ENCODE measurements at places on chromosomes 1 and 21.

DNA sequence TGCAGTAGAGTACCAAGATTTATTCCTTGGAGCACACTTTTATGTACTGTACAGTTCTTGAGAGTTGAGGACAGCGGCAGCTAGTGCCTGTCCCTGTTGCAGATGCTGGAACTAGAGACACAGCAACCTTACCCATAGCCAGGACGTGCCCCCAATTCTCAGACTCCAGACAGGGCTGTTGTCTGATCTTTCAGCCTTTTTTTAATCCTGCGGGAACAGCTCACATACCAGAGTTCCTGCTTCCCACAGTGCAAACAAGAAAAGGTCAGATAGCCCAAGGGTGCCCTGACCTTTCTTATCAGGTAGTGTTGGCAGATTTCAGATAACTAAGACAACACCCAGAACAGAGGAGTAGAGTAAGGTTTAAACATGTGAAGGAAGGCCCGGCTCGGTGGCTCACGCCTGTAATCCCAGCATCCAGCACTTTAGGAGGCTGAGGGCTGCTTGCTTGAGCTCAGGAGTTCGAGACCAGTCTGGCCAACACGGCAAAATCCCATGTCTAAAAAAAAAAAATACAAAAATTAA lies 78.5 kb downstream of the DOP1B start:
- no peak for DNase-seq

GRCh38 chr1:153779781-153780541 lies 4.8 kb downstream of the SLC27A3 start:
- no peak for DNase-seq

DNA sequence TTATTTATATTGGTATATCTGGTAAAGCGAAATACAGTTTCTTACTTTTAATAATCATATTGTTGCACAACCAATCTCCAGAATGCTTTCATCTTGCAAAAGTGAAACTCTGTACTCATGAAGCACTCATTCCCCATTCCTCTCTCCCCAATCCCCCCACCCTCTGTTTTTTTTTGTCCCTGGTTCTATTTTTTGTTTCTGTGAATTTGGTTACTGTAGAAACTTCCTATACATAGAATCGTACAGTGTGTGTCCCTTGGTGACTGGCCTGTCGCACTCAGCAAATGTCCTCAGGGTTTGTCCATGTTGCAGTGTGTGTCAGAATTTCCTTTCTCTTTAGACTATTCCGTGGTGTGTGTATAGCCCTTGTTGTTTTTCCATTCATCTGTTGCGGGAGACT lies 7.9 kb upstream of the NLRP3 start:
- DNase-seq: no peak

DNA sequence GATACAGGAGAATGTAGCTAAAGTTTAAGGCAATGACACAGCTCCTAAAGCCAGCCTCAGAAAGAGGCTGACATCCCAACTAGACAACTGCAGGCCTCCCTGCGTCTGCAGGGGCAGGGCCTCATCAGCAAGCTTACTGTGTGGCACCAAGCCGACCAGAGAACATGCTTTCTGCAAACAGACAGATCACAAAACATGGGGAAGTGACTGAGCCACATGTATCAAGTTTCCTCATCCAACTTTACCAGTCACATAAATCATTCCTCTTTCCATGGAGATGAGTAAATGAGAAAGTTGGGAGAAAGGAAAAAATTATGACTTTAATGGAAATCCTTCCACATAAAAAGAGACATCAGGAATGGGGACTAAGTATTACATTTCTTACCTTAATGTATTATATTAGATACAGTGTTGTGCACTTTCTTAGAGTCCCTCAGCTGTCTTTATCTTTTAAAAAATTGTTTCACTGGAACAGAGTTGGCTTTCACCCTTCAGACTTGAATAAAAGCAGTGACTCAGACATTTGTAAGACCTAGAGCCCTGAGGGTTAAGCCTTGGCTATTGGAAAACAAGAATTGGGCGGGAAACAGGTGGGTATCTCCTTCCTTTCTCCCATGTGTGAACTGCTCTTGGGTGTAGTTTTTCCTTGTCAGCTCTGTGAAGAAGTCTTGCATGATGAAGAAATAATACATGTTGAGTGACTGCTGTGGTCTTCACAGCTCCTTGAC lies 305.7 kb upstream of the SNX7 start:
- no peak for DNase-seq

GRCh38 chr1:182441719-182442118 lies 8.2 kb upstream of the RGSL1 start:
- DNase-seq: no peak

DNA sequence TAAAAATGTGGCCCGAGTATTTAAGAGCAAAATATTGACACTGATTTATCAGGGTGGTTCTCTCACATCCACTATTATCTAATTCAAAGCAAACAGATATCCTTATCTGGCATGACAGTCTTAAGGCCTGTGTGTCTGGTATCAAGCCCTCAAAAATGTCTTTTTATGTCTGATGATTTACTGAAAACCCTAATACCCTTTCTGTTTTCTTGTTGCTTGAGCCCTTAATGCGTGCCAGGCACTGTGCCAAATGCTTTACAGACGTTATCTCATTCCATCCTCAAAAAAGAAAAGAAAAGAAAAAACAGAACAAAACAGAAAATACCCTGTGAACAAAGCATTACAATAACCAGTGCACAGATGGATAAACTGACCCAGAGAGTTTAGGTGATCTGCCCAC lies 5.7 kb downstream of the DUSP23 start:
- no peak for DNase-seq

DNA sequence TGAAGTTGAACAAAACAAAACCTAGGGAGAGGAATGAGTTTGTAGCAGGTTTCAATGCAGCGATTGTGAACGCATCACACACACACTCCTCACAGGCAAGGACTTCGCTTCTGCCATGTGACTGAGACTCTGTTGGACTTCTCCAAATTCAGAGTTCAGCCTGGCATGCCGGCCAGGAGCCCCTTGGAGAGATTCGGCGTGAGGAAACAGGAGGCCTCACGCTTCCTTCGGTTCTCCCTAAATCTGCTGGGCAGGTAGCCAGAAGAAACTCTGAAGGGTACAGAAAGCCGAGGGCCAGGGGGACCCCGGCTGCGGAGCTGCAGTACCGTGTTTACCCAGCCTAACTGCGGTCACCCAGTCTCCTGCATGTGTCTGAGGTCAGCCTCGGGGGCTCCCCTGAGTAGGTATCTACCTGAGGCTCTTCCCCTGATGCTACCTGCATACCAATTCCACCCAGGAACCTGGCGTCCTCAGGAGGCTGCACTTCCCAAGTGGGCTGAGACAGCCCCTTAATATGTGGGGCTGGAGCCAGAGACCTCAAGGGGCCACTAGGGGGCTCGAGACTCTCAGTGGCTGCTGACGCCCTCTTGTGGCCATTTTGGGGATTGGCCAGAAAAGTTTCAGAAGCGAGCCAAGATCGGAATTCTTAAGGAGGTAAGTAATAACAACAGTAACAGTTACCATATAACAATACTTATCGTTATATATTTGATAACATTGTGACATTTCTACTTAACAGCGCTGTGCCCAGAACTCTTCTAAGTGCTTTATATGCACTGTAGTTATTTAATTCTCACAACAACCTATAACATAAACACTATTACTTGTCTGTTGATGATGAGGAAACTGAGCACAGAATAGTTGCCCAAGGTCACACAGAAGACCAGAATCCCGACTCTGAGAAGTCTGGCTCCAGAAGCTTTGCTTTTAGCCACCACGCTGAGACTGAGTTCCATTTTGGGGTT lies 2.7 kb upstream of the ANXA9 start:
- DNase-seq: peak; percentile 81

DNA sequence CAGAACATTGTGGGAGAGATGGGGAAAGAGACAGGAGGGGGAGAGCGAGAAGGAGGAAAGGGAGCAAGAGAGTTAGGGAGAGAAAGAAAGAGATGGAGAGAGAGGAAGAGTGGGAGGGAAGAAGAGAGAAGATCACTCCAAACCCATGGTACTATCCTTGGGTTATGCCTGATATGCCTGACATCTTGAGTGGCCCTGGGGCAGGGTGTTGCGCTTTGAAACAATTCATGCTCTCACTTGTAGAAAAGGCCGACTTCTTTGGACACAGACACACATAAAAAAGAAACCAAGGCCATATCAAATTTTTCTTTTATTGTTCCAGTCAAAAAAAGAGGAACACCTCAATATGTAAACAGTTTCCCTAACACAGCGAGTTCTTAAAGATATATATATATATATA lies 240.5 kb downstream of the DYRK1A start:
- no peak for DNase-seq

- DNase-seq: no peak
These were observed 164.1 kb downstream of the USP25 start for GRCh38 chr21:15893902-15894301.

DNA sequence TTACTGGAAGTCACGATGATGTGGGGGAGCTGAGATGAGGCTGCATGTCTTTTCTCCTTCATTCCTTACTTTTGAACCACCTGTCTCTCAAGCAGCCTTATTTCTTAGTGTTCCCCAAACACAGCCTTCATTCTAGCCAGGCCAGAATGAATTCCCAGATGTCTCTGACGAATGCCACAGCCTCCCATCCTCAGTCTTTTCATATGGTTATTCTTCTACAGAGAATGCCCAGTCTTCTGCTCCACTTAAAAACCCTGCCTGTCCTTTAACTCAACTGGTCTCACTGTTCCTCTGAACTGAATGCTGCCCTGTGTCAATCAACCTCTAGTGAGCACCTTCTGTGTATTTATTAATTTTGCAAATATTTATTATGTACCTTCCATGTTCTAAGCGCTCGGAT lies 156.2 kb downstream of the PLA2G4A start:
- DNase-seq: no peak

GRCh38 chr1:198939956-198940355 lies 301.1 kb downstream of the PTPRC start:
- DNase-seq: no peak

DNA sequence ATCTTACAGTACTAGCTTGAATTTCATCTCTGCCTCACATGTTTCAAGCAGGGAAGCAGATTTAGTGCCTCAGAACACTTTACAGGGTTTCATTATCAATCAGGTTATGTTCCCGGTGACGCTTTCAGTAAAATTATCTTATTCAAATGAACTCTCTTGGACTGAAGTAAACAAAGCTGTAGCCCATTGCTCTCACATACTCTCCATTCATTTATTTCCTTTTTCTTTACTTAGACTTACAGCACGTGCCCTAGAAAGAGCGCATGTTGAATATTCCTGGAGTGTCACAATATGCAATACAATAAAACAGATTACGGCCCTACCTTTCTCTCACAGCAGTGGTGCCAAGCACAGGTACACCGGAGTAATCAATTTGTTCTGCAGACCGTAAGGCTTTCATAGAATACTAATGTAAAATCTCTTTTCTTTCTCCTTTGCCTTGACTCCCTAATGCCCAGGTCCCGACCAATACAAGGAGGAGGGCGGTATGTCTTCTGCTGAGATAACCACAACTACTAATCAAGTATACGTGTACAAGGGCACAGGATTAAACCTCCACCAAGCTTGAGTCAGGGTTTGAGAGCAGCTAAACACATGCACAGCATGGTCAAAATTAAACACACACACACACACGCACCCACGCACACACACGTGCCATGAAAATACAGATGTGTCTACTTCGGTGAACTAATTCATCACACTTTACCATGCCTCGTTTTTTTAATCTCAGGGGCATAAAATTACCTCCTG lies 62.8 kb downstream of the NRIP1 start:
- no peak for DNase-seq

DNA sequence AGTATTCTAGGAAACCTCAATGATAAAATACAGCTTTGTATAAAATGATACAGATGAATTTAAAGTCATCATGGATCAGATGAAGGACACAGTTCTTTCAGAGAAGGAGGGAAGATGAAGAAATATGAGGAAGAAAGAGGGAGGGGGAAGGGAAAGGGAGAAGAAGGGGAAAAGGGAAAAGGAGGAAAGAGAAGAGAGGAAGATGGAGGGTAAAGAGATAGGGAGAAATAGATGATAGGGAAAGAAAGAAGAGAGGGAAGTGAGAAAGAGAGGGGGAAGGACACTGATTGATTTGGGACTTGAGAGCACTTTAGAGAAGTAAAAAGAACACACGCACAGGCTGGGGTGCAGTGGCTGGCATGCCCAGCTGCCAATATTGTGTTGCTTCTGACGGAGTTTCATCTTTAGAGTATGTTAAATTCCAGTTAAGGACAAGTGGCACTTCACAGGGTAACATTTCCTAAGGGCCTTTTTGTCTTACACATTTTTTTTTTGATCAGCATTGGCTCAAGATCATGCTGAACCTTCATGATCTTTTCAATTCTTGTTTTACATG lies 235.9 kb upstream of the DMRTA2 start:
- DNase-seq: no peak

GRCh38 chr1:27556781-27557595 lies 47.0 kb downstream of the AHDC1 start:
- DNase-seq: peak; percentile 59

DNA sequence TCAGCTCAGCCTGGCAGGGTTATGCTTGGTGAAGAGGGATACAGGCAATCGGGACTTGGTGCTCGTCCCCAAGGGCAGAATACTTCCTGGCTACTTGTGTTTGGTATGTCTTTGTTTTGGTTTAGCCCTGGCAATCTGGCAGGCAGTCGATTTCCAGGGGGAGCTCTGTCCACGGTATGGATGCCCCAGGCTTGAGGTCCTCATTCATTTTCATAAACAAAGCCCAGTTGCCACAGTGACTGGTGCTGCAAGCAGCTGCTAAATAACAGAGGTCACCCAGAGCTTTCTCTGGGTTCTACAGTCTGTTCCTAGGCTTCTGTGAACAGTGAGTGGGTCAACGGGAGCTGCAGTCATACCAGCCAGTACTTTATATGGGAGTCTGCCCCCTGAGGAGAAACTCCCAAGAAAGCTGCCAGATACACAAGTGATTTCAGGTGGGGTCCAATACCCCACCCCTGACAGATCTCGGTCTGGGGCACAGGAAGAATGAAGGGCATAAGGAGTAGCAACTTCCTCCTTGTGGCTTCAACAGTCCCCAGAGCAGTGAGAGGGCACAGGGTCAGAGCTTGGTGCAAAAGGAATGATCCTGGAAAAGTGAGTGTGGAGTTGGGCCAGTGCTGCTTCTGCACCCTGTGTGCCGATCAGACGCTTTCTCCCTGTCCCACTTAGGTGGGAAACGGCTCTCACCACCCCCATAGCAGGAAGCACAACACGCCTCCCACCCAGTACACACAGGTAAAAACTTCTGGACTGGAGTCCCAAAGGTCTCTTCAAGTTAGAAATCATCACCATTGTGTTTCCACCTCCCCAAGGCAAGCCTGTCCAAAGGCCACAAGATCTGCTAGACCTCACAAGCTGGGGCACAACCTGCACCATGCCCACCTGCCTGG lies 55.5 kb downstream of the TGFBR3 start:
- DNase-seq: no peak
